ENCODE measurements at places on chromosomes 7 and 10.

DNA sequence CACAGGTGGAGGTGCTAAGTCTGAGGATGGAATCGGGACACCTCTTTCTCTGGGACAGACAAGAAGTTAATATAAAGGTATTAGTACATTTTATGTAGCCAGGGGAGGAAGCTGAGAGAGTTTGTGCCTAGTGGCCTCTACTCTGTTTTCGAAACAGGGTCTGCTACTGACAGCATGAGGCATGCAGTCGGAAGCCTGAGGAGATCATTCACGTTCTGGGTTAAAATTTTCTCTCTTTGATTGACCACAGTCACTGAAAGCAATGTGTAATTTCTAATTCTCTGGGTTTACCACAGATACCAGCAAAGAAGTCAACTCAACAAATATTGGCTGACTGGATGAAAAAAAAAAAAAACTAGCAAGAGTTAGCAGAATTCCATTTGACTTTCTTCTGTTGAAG, 53.3 kb upstream of the KCTD7 start:
- no peak for DNase-seq

- no peak for DNase-seq
These were observed 156.0 kb downstream of the ZNF33B start for GRCh38 chr10:42482411-42482810.

GRCh38 chr10:103746598-103746997, 108.8 kb downstream of the SH3PXD2A start:
- no peak for DNase-seq

GRCh38 chr7:89401690-89402089, 606.2 kb upstream of the TEX47 start:
- DNase-seq: no peak

- DNase-seq: no peak
These were observed 123.9 kb downstream of the DNAJB6 start for GRCh38 chr7:157460721-157461120.

- no peak for DNase-seq
These were observed 554 bp downstream of the FRA10AC1 start for GRCh38 chr10:93701866-93702209.

- no peak for DNase-seq
These were observed 16.4 kb downstream of the SH3PXD2A start for GRCh38 chr10:103838862-103839518.

DNA sequence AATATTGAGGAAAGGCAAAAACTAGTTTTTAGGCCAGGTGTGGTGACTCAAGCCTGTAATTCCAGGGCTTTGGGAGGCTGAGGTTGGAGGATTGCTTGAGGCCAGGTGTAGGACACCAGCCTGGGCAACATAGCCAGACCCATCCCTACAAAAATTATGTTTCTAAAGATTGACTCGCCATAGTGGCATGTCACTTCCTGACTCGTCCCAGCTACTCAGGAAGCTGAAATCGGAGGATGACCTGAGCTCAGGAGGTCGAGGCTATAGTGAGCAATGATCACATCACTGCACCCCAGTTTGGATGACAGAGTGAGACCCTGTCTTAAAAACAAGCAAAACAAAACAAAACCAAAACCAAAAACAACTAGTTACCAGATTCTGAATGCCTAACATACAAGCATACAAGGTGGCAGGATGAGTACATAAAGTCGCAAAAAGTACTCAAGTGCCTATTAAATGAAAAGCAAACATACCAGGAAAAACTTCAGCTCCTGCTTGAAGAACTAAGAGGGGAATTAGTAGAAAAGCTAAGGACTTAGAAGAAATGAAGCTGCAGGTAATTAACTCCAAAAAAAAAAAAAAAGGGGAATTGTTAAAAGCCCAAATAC, 14.1 kb downstream of the ZNF398 start:
- no peak for DNase-seq

- peak; percentile 10 for DNase-seq
These were observed 1.9 kb upstream of the CYP26A1 start for GRCh38 chr10:93071674-93072224.

Data from mucosa of gallbladder (tissue), 1 donor.